HepG2 (cell line): ENCODE measurements at places on chromosomes 4 and X. TPM values are rescaled to one million over a fixed set of nuclear protein-coding genes. Genes with fewer than 3 reads are reported as not detected.

SPOCK3 gene
- total RNA-seq: not detected in 2 replicates

MCF2 gene
- total RNA-seq: not detected in 2 replicates

PRR32 gene
- total RNA-seq: not detected in 2 replicates

PLRG1 gene
- 110 and 177 TPM in 2 replicates for total RNA-seq

USP27X gene
- total RNA-seq: 7.2 and 7.5 TPM in 2 replicates

PLS3 gene
- total RNA-seq: 99.9 and 173 TPM in 2 replicates

KCNIP4 gene
- not detected in 2 replicates for total RNA-seq

MAGEB10 gene
- not detected in 2 replicates for total RNA-seq

CXorf65 gene
- total RNA-seq: not detected in 2 replicates

COX7B2 gene
- total RNA-seq: not detected in 2 replicates

DNA sequence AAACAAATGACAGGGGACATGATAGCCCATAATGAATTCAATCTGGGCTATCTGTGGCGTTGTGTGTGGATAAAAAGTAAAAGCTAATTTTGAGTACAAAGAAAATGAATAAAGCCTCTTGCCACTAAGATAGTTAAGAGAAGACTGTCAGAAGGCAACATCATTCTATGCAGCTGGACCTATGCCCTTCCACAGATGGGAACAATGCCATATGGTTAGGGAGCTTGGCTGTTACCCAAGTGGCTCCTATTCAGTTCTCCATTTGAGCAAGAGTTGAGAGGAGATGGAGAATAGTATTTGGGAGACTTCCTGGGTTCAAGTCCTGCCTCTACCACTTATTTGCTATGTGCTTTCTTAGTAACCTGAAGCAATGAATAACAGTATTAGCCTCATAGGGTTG lies 107.7 kb downstream of the ANXA3 start:
- H3K27me3 ChIP-seq: no peaks in the 10 kb centered on the region
- H3K4me1 ChIP-seq: peaks cover 40% of the 10 kb centered on the region
- no peaks in the 10 kb centered on the region for H3K36me3 ChIP-seq
- H3K27ac ChIP-seq: no peak overlapping the region

DNA sequence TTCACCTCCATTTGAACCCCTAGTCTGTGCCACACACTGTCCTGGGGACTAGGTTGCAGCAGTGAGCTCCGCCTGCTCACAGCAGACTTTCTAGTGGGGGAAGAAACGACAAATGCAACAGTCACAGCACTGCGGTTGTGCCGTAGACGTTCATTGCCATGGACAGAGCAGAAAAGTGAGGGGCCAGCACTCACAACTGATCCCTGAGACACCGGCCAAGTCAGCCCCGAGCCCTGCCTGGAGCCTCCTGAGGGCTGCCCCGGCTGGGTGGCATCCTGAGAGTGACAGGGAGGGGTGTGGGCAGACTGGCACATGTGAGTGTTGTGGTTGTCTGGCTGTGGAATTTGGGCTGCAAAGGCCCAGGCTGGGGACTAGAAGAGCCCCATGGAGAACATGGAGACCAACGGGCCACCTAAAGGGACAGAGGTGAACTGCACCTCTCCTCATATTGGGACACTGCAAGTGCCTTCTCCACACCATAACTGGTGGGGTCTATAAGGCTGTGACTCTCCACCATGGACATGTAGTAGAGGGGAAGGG lies 4.6 kb downstream of the DUSP9 start:
- no peak overlapping the region for H3K27ac ChIP-seq
- no peak overlapping the region for H3K4me3 ChIP-seq
- DNase-seq: peak; percentile 65
- no peaks in the 10 kb centered on the region for H3K36me3 ChIP-seq
- H3K27me3 ChIP-seq: no peaks in the 10 kb centered on the region

DNA sequence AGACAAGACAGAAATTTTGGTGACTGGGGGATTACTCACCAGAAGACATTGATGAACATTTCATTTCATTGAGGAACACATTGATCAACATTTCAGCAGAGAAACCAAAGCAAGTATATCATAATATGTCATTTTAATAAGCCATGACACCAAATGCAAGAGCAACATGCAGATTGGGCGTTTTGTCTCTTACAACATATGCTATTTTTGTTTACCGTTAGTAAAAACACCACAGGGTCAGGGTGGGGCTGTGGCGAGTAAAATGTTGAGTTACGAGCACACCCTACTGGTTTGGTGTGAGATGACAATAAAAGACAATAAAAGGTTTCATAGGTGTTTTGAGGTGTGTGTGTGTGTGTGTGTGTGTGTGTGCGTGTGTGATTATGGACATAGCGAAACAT lies 294.5 kb downstream of the PDGFC start:
- H3K36me3 ChIP-seq: no peaks in the 10 kb centered on the region
- DNase-seq: peak; percentile 38
- no peak overlapping the region for H3K27ac ChIP-seq

DNA sequence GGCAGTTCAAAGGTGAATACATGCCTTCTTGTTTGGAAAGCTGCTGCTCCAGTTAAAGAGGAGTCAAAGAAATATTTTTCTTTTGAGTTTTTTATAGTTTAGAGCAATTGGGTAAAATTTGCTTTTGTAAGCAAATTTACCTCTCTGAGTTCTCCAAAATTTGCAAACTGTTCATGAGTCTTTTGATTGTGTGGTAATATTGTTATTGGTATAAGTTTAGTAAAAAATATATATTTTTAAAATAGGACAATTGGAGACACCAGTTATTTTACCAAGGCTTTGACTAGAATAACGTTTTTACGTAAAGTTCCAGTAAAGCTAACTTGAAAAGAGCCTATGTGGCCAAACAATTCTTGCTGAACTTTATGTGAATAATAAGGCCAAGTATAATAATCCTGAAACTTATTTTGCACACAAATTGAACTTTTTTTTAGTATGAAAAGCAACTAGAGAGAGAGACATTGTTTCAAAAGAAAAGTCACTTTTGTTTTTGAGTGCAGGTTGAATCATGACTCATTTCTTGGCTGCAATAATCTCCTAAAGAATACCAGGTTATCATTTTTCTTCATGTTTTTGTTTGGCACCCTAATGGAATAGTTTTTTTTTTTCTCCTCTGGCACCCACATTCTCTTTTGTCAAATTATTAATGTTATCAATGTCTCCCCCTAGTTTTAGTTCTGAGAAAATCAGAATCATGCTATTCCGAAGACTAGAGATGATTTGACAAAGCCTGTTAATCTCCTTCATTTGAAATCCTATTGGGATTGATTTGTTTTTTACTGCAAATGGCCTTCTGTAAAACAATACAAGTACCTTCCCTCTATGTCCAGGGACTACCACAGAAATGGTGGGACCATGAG lies 57.1 kb downstream of the UGT2B10 start:
- H3K4me1 ChIP-seq: peaks cover 57% of the 10 kb centered on the region
- DNase-seq: no peak

GRCh38 chrX:3541336-3541735 lies 172.1 kb downstream of the PRKX start:
- H3K36me3 ChIP-seq: no peaks in the 10 kb centered on the region
- no peaks in the 10 kb centered on the region for H3K4me1 ChIP-seq
- H3K4me3 ChIP-seq: no peak overlapping the region
- DNase-seq: no peak

GRCh38 chr4:137909529-137910309 lies 332.4 kb downstream of the SLC7A11 start:
- no peak overlapping the region for H3K27ac ChIP-seq
- no peaks in the 10 kb centered on the region for H3K4me1 ChIP-seq
- no peaks in the 10 kb centered on the region for H3K36me3 ChIP-seq
- no peak overlapping the region for H3K4me3 ChIP-seq

DNA sequence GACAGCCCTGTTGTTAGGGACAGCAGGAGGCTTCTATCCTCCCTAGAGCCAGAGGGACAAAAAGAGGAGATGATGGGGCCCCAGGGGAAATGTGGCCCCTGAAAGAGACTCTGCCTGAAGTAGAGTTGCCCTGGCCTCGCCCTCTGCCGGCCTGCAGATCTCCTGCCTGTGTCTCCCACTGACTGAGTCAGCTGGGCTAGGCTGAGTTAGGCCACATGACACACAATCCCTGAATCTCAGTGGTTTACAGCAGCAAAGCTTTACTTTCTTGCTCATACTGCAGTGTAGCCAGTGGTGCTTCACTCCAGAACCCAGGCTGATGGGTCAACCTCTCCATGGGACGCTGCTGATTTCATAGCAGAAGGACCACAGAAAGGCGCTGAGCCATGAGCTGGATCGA lies 23.5 kb downstream of the DRD5 start:
- H3K27me3 ChIP-seq: no peaks in the 10 kb centered on the region
- H3K27ac ChIP-seq: no peak overlapping the region
- H3K4me1 ChIP-seq: no peaks in the 10 kb centered on the region
- H3K36me3 ChIP-seq: peaks cover 20% of the 10 kb centered on the region
- DNase-seq: no peak

GRCh38 chr4:9952415-9952950 lies 68.8 kb downstream of the SLC2A9 start:
- peaks cover 16% of the 10 kb centered on the region for H3K4me1 ChIP-seq
- no peak overlapping the region for H3K4me3 ChIP-seq
- no peaks in the 10 kb centered on the region for H3K27me3 ChIP-seq
- peaks cover 34% of the 10 kb centered on the region; the same call in 2 of the 3 replicates for H3K36me3 ChIP-seq

GRCh38 chr4:95061220-95061619 lies 303.5 kb downstream of the BMPR1B start:
- H3K27me3 ChIP-seq: no peaks in the 10 kb centered on the region
- no peak overlapping the region for H3K4me3 ChIP-seq

- H3K27me3 ChIP-seq: no peaks in the 10 kb centered on the region
- H3K4me3 ChIP-seq: no peak overlapping the region
- 0 out of 3 replicates have a peak, but pooled peaks cover 7% of the 10 kb centered on the region for H3K36me3 ChIP-seq
- no peak overlapping the region for H3K27ac ChIP-seq
- peak; percentile 67 for DNase-seq
These were observed 20.5 kb downstream of the SEPTIN6 start for GRCh38 chrX:119672426-119672825.

DNA sequence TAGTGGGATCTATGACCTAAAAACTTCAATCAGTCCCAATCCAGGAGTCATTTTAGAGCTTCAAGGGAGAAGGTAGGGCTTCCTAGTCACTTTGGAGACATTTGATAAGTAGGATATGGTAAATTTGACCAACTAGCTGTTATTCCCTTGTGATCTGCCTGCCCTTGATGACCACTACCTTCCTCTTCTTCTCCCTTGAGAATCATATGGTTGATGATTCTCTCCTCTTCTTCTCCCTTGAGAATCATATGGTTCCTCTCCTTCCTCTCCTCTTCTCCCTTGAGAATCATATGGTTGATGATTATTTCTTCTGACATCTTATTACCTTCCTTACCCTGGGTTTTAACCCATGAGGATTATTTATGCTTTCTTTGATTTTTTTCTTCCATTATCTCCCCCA lies 482.6 kb upstream of the TENM3 start:
- no peaks in the 10 kb centered on the region for H3K27me3 ChIP-seq
- no peak overlapping the region for H3K4me3 ChIP-seq
- H3K27ac ChIP-seq: no peak overlapping the region
- no peaks in the 10 kb centered on the region for H3K4me1 ChIP-seq
- H3K36me3 ChIP-seq: no peaks in the 10 kb centered on the region
- no peak for DNase-seq

GRCh38 chrX:38086451-38087215 lies 80.3 kb downstream of the SYTL5 start:
- H3K36me3 ChIP-seq: no peaks in the 10 kb centered on the region
- no peak for DNase-seq
- no peaks in the 10 kb centered on the region for H3K27me3 ChIP-seq
- no peak overlapping the region for H3K4me3 ChIP-seq

GRCh38 chr4:138616775-138617174 lies 374.6 kb upstream of the SLC7A11 start:
- no peak overlapping the region for H3K4me3 ChIP-seq
- H3K27ac ChIP-seq: no peak overlapping the region
- no peak for DNase-seq

- DNase-seq: no peak
- H3K27me3 ChIP-seq: no peaks in the 10 kb centered on the region
- no peak overlapping the region for H3K4me3 ChIP-seq
These were observed 1066.8 kb upstream of the ADGRL3 start for GRCh38 chr4:60133375-60133774.

DNA sequence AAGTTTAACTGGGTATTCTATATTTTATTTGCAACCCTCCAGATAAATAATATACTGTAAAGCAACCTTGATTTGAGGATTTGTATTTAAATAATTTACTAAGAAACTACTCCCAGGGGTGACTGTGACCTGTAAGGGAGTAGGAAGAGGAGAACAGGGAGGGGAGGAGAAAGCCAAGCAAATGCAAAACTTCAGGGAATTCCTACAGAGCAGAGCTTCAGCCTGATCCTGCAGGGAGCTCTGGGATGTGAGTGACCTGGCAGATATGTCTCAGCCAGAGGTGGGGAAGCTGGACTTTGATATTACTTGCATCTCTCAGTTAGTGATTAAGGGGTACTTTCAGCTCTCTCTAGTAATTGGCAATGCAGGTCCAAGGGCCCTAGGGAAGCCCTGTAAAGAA lies 302.0 kb downstream of the FRMPD4 start:
- H3K27ac ChIP-seq: no peak overlapping the region
- no peaks in the 10 kb centered on the region for H3K27me3 ChIP-seq
- H3K36me3 ChIP-seq: no peaks in the 10 kb centered on the region

GRCh38 chr4:106126062-106126461 lies 189.9 kb downstream of the TBCK start:
- DNase-seq: no peak
- H3K27me3 ChIP-seq: no peaks in the 10 kb centered on the region
- H3K4me3 ChIP-seq: no peak overlapping the region

DNA sequence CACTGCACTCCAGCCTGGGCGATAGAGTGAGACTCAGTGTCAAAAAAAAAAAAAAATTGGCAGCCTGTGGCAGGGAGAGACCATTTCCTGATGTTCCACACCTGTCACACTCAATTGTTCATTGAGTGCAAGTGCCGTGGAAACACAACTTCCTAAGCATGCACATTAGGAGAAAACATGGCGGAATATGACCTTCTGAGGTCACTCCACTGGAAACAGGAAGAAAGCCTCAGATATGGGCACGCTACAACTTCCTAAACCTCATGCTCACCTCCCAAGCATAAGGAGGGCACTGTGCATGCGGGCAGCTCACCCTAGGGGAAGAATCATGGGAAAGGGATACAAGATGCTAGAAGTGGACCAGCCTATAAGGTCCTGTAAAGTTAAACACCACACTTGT lies 28.5 kb upstream of the CD99 start:
- H3K4me3 ChIP-seq: no peak overlapping the region
- H3K27me3 ChIP-seq: no peaks in the 10 kb centered on the region
- no peak for DNase-seq
- no peaks in the 10 kb centered on the region for H3K36me3 ChIP-seq
- peaks cover 41% of the 10 kb centered on the region for H3K4me1 ChIP-seq

DNA sequence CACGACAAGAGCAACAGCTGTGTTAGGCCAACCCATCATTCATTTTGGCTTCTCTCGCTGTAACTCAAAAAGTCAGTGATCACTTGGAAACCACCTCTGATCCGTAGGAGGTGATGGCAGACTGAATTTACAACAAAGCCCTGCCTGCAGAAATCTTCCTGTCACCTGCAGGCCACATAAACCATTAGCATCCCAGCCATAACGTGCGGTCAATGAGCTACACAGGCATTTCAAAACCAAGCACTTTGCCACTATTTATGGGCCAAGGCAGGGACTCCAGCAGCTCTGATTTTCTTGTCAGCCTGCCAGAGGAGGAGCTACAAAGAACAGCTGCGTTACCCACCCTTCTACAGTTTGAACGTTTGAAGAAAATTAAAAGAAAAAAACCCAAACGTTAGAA lies 228.1 kb upstream of the PPARGC1A start:
- H3K4me3 ChIP-seq: no peak overlapping the region
- no peaks in the 10 kb centered on the region for H3K36me3 ChIP-seq
- no peak for DNase-seq
- no peaks in the 10 kb centered on the region for H3K27me3 ChIP-seq
- H3K27ac ChIP-seq: no peak overlapping the region
